NCI-H1694 treated with DMSO at 0.1 percent for 48 hours (cell line): ENCODE measurements at places on chromosomes 3 and 15.

- no peak for DNase-seq
Observed at GRCh38 chr3:24220859-24221657, 273.6 kb downstream of the THRB start.

DNA sequence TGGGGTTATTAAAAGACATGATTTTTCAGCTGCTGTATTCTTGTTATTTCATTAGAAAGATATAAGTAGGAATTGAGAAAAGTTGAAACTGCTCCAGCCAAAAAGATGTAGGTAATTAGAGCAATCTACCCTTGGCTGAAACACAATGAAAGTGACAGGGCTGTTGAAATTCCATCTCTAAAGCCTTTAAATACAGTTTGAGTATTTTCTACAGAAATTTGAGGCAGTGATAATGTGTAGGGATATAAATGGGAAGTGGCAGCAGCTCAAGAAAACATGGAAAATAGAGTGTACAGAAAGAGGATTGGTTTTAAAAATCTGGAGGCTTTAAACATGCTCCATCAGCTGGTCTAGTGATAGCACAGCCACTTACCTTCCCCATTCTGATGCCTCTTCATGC, 22.8 kb upstream of the UNC13C start:
- no peak for DNase-seq

DNA sequence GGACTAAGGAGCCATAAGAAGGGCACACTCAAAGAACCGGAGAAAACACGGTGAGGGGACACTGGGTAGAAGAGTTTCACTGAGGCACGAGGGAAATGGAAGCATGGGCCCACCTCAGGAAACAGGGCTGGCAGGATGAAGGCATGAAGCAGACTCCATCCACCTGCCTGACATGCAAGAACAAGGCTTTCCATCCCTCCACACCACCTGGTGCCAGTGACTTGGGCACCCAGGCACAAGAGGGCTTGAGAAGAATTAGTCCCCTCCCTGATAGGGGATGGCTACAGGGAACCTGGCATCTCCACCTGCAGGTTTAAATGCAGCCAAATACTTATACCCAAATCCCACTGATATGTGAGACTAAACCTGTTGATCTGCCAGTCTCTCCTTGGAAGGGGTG, 38.9 kb upstream of the PPP2R3A start:
- DNase-seq: no peak

- DNase-seq: no peak
Observed at GRCh38 chr3:190595179-190595795, 81.4 kb downstream of the IL1RAP start.

GRCh38 chr15:22988811-22989210, 8.6 kb upstream of the CYFIP1 start:
- no peak for DNase-seq

DNA sequence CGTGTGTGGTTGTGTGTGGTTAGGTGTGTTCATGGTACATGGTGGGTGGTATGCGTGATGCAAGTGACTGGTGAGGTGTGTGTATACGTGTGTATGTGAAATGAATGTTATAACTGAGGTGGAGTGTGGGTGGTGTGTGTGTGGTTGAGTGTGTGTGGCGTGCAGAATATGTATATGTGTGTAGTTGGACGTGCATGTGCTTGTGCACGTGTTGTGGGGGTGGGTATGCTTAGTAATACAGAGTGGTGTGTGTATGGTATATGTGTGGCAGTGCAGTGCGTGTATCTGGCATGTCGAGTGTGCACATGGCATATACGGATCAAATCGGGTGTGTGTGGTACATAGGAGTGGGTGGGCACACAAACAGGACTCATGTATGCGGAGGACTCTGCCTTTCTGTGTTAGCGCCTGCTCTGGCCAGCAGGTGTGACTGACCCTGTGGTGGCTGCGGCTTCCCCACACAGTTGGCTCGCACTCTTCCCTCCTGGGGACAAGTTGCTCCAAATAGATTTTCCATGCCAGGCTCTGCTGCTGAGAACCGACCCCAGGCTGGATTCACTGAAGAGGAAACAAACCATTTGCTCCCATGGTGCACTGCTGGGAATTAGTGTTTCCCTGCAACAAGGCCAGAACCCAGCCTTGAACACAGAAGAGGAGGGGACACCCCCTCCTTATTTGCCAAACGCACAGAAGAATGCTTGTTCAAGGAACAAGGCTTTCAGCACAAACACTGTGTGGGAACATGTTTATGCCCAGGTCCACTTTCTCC, 1.2 kb upstream of the C3orf70 start:
- no peak for DNase-seq

DNA sequence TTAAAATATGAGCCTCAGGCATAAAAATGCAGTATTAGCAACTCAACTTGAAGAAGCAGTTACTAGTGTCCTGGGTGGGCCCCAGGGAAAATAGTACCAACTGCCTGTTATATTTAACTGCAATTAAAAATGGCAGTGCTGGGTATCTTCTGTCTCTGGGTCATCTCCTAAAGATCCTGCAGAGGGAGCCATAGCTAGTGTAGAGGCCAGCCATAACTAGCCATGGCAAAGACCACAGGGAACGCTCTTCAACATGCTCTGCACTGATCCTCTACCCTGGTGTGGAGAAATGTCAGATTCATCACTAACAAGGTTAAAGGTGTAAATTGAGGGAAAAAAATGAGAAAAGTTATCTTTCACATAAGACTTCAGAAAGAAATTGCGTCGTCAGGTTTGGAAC, 181.3 kb downstream of the SNRPN start:
- no peak for DNase-seq

- no peak for DNase-seq
Observed at GRCh38 chr3:174483254-174483653, 375.9 kb upstream of the NAALADL2 start.
